NCI-H1048 (cell line): ENCODE measurements at places on chromosomes 5 and 9.
A peak's percentile ranks its signal among the peaks of the same experiment; 100 is the strongest.

DNA sequence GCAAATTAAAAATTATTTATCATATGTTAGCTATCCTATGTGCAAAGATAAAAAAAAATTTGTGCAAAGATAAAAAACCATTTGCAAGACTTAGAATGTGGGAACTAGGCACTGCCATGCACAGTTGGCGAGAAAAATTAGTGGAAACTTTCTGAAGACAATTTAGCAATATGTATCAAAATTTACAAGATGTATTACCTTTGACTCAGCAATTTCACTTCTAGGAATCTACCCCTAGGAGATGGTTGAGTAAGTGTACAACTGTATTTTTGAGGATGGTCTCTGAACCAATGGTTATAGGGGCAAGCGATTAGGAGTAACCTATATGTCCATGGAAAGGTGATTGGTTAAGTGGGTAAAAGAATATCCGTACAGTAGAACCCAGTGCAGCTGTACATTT is 88.9 kb downstream of the FGF1 start:
- no peak for DNase-seq

DNA sequence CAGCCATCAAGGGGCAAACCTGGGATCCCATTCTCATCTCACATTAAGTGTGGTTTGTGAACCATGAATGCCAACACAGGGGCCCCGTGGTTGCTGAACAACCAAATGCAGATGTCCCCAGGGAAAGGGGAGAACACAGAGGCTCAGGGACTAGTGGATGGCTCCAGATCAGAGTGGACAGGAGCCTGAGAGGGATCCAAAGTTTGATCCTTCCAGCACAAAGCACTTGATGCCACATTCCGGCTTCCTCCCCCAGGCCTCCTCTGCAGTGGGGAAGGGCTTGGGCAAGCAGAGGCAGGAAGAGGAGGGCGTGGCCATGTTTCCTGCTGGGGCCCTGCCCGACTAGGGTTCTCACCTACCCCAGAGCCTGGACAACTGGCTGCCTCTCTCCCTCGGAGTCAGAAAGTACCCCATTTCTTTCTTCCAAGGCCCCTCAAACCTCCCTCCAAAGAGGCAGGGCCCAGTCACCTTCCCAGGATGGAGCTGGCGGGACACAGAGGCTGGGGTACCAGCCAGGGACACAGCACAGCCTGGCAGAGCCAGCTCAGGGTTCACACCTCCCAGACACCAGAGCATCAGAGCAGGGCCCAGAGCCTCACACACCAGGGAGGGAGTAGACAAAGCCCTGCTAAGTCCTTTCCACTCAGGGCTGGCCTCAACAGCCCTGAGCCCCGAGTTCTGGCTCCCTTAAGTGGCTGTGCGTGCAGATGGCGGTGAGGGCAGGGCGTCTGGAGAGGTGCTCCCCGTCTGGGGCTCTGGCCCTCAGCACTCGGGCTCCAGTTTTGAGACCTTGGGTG is 4.3 kb upstream of the RNF44 start:
- no peak for DNase-seq

- no peak for DNase-seq
Observed at GRCh38 chr9:22308177-22308576, 138.4 kb upstream of the DMRTA1 start.

DNA sequence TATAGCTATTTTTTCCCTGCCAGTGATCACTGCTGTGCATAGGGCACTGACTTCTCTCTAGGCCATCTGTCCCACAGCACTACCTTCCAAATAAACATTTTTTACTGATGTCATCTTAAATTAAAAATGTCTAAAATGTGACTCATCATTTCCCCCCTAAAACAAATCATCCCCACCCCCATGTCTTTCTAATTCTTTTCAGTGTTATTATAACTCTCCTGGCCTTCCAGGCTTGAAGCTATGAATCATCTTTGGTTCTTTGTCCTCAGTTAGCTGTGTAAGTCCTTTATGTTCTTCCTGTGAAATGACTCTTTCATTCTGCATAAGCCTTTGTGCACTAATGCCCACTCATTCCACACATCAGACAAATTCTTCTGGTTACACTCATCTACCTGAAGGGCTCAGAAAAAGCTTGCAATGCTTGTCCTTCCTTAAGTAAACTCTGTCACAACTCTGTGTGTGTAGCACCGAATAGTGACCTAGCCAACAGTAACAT is 78.1 kb downstream of the CFAP95 start:
- DNase-seq, result no peak

DNA sequence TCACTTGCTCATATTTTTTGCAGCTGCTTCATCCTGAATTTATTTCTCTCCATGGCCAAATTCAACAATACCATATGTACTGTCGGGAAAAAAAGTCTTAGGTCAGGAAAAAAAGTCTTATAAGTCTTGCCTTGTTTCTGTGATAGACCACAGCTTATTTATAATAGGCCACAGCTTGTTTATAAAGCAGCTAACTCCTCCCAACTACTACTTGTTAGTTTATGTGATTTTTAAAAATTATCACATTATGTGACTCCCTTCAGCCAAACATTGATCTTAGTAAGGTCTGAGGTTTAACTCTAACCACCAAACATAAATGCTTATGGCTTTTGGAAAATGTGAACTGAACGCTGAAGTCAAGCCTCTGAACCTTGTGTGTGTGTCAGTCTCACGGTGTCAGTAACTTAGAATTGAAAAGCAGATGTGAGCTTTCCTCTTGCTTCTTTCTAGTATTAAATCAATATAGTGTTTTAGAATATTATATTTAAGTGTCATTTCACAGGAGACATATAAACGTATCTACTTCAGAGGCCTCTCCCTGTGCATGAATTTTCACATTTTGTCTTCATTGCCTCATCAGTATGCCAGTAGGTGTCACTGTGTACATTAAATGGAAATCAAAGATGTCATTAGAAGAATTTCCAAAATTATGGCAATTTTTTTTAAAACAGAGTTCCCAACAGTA is 51.3 kb downstream of the SNX24 start:
- DNase-seq, result peak; percentile 25

GRCh38 chr9:126147936-126148870 is 178.4 kb upstream of the MVB12B start:
- no peak for DNase-seq

- peak; percentile 4 for DNase-seq
Observed at GRCh38 chr9:13939134-13939533, 374.8 kb downstream of the NFIB start.

DNA sequence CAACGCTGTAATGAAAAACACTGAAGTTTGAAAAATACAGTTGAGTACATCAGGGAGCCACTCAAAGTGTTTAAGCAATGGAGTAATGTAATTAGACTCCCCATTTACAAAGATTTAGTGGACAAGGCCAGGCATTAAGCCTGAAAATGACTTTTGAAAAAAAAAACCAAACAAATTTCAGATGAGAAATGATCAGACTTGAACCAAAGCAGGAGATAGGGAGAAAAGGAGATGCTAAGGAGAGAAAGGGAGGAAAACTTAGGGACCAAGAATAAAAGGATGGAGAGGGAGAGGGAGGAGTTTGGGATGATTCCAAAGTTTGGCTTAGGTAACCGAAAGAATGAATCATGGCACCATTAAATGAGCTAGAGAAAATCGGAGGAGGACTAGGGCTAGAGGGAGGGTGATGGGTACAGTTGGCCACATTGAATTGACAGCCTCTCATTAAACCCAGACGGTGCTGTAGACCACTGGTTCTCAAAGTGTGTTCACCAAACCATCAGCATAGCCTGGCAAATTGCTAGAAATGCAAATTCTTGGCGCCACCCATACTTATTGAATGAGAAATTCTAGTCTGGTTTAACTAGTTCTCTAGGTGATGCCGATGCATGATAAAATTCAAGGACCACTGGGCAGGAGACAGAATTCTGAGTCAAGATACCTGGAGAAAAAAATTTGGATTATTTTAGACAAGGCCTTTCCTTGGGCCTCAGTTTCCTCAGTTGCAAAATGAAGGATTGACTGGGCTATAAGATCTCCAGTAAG is 6.2 kb upstream of the CPEB4 start:
- DNase-seq, result no peak

- no peak for DNase-seq
Observed at GRCh38 chr5:8700671-8701070, 831.7 kb downstream of the MTRR start.

DNA sequence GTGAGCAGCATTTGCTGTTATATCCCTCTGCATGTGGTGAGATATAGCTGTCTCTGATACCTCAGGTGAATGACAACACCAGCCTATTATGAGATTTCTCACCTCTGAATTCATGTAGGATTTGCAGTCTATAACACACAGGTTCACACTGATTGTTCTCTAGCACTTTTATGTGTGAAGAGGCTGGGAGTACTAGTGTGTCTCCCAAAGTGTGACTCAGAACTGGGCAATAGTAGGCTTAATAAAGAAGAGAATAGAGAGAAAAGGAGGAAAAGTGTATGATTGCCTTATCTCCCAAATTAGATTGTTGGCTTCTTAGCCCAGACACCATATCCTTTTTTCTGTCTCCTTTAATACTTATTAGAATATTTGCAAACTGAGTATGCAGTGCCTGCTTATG is 232.0 kb downstream of the PJA2 start:
- DNase-seq, result no peak

GRCh38 chr5:81003811-81004386 is 43.7 kb downstream of the RASGRF2 start:
- DNase-seq, result no peak

GRCh38 chr9:131620764-131621520 is 75.6 kb downstream of the PRRT1B start:
- no peak for DNase-seq

DNA sequence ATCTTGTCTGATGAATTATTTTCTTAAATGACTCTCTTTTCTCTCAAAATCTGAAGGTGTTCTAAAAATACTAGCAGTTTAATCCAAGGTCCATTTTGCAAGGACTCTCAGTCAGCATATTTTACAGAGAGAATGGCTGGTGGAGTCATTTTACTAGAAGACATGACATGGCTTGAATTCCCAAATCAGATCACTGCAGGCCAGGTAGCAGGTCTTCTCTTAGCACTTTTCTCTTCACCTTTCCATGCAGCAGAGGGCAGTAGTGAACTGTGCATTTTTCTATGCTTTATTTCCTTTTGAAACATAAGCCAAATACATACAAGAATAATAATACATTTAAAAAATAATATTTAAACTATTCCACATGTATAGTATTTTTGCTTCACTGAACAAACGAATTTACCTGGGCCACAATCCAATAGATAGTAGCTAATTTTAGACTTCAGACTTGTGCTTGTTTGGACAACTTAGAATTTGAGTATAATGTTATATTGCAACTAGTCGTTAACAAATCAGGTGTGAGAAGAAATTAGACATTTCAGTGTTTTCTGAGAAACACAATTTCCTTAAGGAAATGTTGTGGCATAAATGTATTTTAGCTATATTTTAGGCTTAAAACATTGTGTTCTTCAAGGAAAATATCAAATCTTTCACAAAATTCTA is 289.4 kb upstream of the DAB2 start:
- peak; percentile 4 for DNase-seq

DNA sequence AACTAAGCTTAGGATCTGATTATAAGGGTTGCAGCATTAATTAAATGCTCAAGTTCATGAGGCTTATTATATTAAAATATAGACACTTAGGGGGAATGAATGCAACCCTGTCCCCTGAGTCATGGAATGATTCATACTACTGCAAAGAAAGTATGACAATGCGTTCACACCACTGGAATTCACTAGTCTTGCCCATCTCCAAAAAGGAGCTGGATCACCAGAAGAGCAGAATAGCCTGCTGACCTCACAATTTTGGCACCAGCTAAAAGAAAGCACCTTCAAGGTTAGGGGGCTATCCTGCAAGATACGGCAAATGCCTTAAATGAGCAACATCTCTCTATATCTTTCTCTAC is 32.0 kb upstream of the TMED7 start:
- DNase-seq, result no peak

DNA sequence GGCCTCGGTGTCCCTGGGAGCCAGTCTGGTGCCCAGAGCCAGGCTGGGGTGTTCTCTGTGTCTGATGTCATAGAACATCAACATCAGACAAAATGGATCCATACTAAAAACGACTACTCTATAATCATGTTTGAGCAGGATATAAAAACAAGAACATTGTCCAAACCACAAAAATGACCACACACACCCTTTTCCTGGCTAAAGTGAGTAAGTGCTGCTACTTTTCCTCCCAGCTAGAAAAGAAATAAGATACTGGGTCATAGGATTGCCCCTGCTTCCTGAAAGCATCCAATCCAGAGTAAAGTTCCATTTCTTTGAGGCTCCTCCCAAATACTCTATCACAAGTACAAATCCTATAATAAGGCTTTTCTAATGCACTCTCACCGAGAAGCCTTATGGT is 19.7 kb upstream of the TRAF1 start:
- DNase-seq, result no peak

DNA sequence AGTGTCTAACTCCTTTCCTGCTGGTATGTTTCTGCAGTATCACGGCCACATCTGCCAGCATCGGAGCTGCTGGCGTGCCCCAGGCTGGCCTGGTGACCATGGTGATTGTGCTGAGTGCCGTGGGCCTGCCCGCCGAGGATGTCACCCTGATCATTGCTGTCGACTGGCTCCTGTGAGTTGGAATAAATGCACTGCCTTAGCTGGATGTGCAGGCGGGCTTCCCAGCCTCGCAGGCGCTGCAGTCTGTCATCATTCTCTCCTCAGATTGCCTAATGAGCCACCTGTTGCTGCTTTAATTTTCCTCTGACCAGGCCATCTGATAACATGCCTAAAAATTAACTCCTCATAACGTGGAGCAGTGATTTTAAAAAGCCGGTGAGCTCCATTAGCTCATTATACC is 79.1 kb upstream of the PLPP6 start:
- DNase-seq, result no peak

DNA sequence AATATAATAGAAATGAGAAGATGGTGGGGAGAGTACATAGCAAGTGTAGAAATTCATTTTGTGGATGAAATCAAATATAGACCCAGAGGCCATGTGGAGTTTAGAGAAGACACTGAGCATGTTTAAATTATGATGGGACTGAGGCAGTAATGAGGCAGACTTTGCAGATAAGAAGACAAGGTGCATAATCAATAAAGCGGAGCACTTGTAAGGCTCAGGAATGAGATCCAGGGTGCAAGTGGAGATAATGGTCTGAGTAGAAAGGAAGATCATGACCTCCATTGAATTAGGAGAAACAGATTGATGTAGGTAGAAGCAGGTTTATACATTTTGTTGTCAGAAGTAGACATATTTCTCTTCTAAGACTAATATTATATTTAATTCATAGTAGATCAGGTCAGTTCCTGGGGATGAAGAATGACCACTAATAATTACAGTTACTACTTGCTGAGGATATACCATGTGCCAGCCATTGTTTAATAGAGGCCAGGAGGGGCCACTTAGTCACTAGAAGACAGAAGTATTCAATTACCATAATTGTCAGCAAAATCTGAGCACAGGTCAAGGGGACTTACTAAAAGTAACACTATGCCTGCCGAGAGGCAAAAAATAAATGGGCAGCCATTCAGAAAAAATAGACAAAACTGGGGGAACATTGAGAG is 479.8 kb downstream of the DNAH5 start:
- DNase-seq, result no peak

DNA sequence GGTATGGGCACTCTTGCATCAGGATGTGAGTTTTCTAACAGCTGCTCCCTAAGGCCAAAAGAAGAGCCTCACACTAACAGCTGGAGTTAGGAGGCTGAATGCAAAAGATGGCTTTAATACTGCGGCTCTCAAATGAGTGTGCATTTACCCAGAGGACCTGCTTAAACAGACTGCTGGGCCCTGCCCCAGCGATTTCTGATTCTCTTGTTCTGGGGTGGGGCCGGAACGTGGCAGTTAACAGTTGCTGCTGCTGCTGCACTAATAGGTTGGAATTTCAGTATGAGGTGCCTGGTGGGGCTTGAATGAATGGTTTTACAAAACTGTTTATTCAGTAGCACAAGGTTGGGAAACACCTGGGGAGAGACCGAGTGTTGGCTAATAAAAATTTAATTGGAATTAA is 26.1 kb downstream of the HMGCR start:
- DNase-seq, result no peak
